HL-60 (cell line): ENCODE measurements at places on chromosomes 3 and 15.

- no peak for DNase-seq
These were observed 24.5 kb upstream of the PSMD6 start for GRCh38 chr3:64047787-64048186.

DNA sequence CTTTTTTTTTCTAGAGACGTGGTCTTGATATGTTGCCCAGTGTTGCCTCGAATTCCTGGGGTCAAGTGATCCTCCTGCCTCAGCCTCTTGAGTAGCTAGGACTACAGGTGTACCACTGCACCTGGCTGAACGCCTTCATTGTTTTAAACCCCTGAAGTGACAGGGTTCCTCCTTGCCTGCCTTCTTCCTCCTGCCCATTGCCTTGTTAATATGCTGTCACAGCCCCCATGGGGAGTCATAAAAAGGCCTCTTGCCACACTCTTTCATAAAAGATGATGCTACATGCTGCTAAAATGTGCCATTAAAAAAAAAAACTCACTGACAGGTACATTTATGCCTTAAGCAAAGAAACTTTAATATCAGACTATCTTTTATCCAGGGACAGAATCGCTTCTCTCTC, 116.8 kb upstream of the SKOR1 start:
- DNase-seq: no peak

DNA sequence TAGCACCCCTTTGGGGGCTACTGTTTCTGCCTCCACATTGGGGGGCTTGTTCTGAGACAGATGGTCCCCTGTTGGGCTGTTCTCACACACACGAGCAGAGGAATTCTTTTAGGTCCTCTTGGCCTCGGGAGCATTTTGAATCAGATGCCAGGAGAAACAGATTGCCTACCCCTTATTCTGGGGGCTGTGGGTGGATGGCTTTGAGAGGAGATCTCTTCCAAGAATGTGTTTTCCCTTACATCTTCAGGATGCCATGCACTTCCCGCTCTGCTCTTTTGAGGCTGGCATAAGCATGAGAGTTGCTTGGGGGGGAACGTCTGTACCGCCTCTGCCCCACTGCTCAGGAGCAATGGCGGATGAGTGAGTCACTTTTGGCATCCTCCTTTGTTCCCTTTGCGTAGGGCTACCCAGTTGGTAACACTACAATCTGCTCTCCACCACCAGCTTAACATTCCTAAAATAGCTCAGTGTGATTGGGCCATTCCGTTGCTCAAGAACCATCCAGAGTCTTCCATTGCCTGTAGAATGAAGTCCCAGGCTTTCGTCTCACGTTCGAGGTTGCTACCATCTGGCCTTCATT, 154.4 kb downstream of the RPLP1 start:
- DNase-seq: peak; percentile 30

- DNase-seq: no peak
These were observed 108.9 kb upstream of the ETV5 start for GRCh38 chr3:186217820-186218164.

DNA sequence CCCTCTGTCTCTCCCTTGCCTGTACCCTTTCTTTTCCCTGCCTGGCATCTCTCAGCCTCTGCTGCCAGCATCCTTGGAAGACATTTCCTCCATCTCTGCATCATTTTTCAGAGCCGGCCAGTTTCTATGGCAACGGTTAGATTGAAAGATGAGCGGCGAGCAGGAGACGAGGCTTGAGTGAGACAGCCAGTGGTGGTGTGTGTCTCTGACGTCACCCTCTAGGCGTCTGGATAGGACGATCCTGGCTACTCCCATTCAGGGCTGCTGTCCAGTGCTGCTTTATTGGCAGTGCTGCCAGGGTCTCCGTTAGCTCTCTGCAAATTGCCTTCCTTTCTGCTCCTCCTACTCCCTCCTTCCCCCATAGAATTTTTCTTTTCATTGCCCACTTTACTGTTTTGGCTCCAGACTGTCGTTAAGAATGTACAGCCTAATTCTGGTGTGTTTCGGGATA, 57.9 kb downstream of the TRAK1 start:
- no peak for DNase-seq

DNA sequence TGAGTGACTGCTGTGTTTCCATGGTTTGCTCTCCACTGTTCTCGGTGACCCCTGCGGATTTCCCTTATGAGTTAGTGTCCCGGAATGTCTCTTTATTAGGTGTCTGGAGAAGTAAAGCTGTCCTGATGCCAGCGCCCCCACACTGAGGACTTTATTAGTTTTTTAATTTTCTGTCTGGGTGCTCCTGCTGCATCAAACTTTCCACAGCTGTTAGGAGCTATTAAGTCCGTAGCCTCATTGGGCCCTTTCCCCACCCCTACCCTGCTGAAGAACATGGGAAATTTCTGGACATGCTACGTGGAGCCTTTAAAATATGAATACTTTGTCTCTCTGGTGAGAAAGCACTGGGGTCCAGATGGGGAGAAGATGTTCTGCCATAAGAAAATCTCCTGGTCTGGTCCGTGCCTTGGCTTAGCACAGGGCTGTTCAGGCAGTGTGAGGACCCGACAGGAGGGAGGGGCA, 161.7 kb upstream of the HES1 start:
- DNase-seq: no peak

DNA sequence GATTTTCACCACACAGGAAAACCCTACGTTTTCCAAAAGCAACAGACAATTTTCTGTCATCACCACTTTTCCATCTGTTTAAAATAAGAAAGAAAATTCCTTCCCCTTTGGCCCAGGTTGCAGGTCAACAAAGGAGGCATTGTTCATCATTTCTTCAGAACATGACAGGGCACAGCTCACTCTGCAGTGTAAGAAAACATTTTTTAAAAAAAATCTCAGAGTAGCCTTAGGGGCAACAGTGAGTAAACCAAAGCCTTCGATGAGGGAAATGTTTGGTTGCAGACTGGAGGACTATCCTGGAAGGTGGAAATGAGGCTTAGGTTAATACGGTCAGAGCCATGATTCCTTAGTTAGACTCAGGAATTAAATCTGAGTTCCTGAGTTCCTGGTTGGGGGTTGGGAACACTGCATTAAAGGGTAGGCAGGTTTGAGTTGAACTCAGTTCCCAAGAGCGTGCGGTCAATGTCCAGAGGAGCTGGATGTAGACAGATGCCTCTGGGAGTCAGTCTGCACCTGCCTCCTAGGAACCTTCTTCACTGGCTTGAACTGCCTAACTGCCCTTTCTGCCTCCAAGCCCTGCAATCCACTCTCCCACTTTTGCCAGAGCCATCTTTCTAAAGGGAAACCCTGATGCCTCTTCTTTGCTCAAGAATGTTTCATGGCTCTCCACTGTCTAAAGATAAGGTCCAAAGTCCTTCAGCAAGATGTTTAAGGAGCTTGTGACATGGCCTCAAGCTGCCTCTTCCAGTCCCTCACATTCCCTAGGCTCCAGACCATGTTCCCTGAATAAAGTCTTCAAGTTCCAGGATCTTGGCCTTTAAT, 3.3 kb upstream of the HES1 start:
- no peak for DNase-seq

DNA sequence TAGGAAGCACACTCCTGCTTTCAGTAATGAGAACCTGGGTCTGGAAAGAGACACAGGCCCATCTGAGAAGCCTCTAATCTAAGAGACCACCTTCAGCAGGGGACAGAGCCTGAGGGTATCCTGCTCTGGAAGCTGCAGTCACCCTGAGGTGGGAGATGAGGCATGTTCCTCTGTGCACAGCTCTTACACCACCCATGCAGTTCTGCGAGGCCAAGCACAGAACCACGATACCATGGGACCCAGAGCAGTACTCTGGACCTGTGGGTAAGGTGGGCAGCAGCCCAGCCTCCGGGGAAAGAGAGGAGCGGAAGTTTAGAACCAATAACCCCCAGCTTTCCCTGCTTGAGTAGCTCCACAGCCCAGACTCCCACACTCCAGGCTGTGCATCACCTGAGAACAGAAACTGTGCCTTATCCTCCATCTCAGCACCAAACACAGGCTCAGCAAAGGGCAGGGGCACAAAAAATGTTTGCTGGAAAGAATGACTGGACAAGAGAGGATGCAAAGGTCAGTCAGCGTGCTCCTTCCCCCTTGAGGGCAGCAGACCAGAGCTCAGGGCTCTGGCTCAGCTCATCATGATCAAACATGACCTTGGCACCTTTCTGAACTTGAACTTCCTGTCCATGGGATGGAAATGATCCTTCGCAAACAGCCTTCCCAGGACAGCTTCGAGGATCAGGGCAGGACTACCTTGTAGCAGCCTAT, 43.1 kb downstream of the RBPMS2 start:
- no peak for DNase-seq

- no peak for DNase-seq
These were observed 45.7 kb downstream of the PGBD4 start for GRCh38 chr15:34147371-34148140.

DNA sequence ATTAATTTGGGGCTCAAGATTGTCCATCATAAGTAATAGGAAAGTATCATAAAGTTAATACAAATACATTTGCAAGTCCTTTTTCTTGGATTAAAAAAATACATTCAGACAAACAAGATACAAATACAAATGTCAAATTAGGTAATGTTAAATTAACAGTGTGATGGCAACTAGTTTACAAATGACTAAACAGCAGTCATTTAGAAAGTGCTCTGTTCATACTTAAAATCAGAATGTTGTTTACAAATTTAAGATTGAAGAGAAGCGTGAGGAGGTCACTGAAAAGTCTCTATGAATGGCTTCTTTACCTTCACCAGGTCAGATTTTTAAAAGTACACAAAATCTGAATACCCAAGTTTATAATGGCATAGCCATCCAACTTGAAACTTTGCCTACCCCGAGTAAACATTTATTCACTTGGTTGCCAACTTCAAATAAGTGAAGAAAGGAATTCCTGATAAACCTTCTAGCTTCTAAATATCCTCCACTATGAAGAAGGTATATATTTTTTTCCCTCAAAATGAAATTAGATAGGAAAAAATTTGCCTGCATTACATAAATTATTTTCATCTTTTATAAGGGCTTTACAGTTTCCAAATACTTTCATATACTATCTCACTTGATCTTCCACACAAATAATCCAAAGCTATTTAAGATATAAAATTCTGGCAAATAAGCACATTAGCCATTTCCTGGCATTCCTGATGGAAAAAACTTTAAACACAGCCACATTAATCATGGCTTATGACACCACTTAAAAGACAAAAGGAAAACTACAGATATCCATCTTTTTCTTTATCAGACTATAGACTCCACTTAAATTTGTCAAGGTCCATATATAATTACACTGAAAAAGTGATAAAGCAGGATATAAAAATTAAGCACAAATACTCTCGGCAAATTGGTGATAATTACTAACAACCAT, 11.5 kb upstream of the NEK10 start:
- DNase-seq: no peak

DNA sequence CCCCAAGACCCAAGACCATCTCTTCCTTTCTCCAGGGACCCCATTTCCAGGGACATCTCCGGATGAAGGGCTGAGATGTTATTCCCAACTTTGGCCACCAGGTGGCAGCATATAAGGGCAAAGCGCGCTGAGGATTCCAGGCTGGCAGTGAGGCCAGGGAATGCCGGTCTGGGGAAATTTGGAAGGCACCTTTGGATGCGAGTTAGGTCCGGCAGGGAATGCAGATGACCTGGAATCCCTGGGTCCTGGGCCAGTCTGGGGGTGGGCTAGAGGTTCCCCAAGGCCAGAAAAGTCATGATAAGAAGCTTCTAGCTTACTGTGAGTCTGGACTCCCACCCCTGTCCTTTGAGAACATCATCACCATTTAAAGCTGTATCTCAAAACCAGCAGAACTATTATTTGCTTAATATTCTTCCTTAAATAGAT, 1.6 kb upstream of the CHST13 start:
- peak; percentile 37 for DNase-seq

DNA sequence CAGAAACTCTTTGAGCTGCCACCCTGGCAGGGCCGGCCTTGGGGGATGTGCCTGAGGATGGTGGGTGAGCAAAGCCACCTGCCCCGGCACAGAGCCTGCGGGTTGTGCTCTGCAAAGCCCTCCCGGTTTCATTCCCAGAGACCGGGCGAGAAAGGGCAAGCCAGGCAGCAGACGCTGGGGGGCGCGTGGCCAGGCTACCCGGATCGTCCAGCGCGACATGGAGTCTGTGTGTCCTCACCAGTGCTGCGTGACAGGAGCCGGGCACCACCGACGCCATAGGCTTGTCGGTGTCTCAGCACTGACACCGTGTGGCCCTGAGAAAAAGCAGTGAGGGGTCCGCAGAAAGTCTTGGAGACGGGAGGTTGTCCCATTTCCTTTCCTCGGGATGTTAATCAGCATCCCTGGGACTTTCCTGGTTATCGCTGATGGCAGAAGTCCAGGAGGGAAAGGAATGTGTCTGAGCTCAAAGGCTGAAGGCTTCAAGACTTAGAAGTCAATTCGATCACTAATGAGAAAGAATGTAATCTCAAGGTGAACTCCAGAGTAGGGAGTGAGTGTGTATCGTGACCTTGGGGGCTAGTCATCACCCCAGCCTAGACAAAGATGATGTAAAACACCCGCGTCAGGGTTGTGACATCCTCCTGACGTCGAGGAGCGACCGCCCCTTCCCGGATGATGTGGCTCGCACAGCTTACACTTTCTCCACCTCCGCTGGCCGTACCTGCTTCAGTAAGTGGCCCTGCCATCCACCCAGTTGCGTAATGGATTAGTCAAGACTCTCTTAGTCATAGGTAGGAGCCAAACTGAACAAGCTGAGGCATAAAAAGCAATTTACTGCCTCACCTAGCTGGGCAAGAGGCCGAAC, 36.3 kb upstream of the PLA2G4E start:
- DNase-seq: peak; percentile 70

GRCh38 chr3:123153125-123154019, 48.4 kb upstream of the SEC22A start:
- no peak for DNase-seq

GRCh38 chr3:144264350-144264749, 292.7 kb downstream of the DIPK2A start:
- no peak for DNase-seq

DNA sequence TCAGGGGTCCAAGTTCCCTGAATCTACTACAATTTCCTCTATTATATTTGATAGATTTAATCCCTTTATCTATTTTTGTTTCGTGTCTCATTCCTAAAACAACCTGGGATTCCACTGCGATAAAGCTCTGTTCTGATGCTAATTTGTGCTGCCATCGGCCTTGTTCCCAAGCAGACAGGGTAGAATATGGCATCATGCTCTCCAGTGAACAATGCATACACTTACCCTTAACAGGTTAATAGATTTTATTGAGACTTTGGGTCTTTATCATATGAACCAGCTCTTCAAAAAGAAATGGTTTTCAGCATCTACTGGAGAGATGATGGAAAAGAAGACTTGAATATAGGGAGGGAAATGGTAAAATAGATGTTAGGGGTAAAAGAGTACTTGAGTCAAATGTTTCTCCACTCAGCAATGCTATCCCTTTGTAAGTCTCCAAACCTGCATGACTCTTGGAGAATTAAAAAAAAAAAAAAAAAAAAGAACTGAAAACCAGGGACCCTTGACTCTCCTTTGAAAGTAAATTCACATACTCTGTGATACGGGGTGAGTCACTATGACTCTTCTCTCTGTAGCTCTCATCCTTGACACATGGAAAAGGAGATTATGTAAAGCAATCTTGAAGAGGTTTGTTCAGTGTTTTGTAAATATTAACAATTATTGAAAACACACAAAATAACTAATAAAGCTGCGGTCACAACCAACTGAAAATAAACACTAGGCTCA, 268.8 kb downstream of the ZBTB20 start:
- no peak for DNase-seq
